Subcutaneous adipose tissue (tissue), 4 donors: ENCODE measurements at places on chromosomes 12 and 14. TPM values are rescaled to one million over a fixed set of nuclear protein-coding genes. Genes with fewer than 3 reads are reported as not detected.

The HOXC10 gene
- 12.4 TPM for total RNA-seq

The SYT1 gene
- 1.1 TPM for total RNA-seq

The EXOC3L4 gene
- total RNA-seq: 0.22 TPM

The SRGAP1 gene
- 25.0 TPM for total RNA-seq

The KRT7 gene
- total RNA-seq: 3.9 TPM

The TAS2R50 gene
- total RNA-seq: 3.4 TPM

The RAD51AP1 gene
- total RNA-seq: 1.1 TPM

The CCDC60 gene
- total RNA-seq: not detected

The SLC39A2 gene
- total RNA-seq: not detected

The HOXC5 gene
- 0.85 TPM for total RNA-seq

The CPNE6 gene
- total RNA-seq: not detected

The ANKRD33 gene
- total RNA-seq: not detected

The RND1 gene
- total RNA-seq: not detected

The HOXC6 gene
- total RNA-seq: 4.9 TPM

The SLC25A21 gene
- total RNA-seq: 1.1 TPM

The RBMS2 gene
- total RNA-seq: 42.9 TPM

The HECTD4 gene
- total RNA-seq: 29.3 TPM

The NID2 gene
- 22.7 TPM for total RNA-seq

The DIO2 gene
- 1.5 TPM for total RNA-seq

The SLC10A1 gene
- not detected for total RNA-seq

The MORN3 gene
- total RNA-seq: not detected

The PROX2 gene
- total RNA-seq: not detected

The HECTD1 gene
- total RNA-seq: 222 TPM

The PLBD1 gene
- total RNA-seq: 16.2 TPM

The CACNA1C gene
- total RNA-seq: 2.9 TPM

The DDX54 gene
- 107 TPM for total RNA-seq

The ZFYVE1 gene
- total RNA-seq: 31.6 TPM

The GALNT16 gene
- 8.6 TPM for total RNA-seq

The LGR5 gene
- 0.17 TPM for total RNA-seq

The C3AR1 gene
- 36.6 TPM for total RNA-seq

The RNASE12 gene
- not detected for total RNA-seq

The VWF gene
- 224 TPM for total RNA-seq

The MGP gene
- total RNA-seq: 236 TPM

The PRH1 gene
- total RNA-seq: 32.1 TPM

The KRT6C gene
- not detected for total RNA-seq

The COCH gene
- total RNA-seq: 4.4 TPM
